ENCODE measurements at places on chromosomes 6 and 20.
A peak's percentile ranks its signal among the peaks of the same experiment; 100 is the strongest.

- peak; percentile 54 for DNase-seq
These were observed 660 bp upstream of the TFB1M start for GRCh38 chr6:155314773-155315515.

GRCh38 chr6:53299331-53300005 lies 49.3 kb downstream of the ELOVL5 start:
- DNase-seq, result no peak

- DNase-seq, result no peak
These were observed 124.9 kb upstream of the NRN1 start for GRCh38 chr6:6131492-6132109.

GRCh38 chr6:45942953-45943352 lies 72.7 kb downstream of the CLIC5 start:
- DNase-seq, result no peak

- DNase-seq, result no peak
These were observed 34.5 kb upstream of the HBS1L start for GRCh38 chr6:135088818-135089809.

GRCh38 chr6:98747273-98747672 lies 87.1 kb upstream of the POU3F2 start:
- DNase-seq, result no peak

DNA sequence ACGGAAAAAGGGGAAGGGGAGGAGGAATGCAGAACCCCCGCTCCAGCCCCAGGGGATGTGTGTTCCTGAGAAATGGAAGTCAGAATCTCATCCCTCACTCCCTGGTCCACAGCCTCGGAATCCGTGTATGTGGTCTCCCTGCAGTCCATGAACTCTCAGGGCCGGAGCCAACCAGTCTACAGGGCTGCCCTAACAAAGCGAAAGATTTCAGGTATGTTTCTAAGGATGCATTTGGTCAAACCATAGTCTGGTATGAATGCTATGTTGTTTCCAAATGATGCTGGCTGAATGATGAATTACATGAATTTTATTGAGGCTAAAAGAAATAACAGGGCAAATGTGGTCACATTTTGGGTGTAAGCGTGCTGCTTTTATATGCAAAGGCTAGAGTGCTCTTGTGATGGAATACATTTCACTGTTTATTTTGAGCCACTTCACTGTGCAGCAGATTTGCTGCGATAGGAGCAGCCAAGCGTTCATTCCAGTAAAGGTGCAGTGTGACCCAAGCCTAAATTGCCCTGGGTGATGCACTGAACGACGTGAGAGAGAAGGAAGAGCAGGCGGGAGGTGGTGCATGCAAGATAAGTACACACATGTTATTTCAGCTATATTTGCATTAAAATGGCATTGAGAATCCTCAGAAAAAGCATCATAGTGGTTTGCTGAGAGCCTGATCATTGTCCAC lies 52.4 kb downstream of the FNDC1 start:
- DNase-seq, result no peak

DNA sequence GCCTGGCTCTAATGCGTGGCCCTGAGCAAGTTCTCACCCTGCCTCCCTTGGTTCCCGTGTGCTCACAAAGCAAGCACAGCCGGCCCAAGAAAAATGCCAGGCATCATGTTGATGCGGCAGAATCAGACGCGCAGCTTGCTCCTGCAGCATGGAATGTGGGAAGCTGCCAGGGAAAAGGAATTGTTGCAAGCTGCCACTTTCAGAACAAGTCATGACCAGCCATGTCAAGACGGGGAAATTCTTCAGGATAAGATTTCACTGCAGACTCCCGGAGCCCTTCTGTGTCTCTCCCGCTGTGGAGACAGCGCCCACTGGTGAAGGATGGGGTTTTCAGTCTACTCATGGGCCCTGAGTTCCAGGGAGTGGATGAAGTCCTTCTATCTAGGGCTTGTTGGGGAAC lies 4.6 kb downstream of the DACT2 start:
- DNase-seq, result no peak

DNA sequence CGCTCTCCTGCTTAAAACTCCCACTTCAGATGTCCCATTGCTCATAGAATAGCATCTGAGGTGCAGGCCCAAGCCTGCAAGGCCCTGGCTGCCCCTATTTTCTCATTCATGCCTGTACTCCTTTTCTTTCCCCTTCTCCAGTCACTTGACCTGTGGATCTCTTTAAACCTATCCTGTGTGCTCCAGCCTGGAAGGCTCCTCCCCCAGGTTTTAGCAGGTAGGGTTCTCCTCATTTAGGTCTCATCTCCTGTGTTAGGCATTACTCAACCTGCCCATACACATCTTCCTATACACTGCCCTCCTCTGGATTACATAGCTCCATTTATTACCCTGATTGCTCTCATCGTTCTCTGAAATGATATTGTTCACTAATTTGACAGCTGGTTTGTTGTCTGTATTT lies 185.3 kb downstream of the BACH2 start:
- no peak for DNase-seq

DNA sequence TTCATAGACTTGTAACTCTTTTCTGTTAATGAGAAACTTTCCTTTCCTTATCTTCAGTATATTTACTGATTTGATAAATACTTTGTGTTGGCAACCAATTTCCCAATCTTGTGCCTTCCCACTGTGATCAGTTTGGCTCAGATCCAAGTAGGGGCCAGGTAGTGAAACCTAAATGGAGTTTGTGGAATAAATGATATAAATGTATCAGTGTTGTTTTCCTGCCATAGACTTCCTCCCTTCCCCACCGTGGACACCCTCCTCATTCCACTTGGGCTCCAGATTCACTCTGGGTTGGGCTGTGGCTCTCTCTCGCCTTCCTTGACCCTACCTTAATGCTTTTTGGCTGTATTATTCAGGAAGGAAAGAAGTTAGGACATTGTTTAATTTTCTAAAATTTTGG lies 1.3 kb downstream of the ZKSCAN3 start:
- DNase-seq, result no peak

DNA sequence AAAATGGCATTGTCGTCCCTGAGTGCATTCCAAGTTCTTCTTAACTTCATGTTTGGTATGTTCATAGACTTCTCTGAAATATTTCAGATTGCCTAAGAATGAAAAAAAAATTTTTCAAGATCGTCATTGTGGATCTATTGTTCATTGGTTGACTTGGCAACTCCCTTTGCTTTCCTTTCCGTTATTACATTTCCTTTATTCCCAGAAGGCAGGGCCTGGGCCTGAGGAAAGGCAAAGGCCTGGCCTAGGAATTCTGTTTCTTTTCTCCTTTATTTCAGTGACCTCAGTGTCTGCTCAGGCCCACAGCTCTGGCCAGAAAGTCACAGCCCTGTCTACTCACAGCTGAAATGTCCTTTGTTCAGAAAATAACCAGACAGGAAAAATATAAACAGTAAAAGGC lies 401.6 kb upstream of the PLCB4 start:
- no peak for DNase-seq

DNA sequence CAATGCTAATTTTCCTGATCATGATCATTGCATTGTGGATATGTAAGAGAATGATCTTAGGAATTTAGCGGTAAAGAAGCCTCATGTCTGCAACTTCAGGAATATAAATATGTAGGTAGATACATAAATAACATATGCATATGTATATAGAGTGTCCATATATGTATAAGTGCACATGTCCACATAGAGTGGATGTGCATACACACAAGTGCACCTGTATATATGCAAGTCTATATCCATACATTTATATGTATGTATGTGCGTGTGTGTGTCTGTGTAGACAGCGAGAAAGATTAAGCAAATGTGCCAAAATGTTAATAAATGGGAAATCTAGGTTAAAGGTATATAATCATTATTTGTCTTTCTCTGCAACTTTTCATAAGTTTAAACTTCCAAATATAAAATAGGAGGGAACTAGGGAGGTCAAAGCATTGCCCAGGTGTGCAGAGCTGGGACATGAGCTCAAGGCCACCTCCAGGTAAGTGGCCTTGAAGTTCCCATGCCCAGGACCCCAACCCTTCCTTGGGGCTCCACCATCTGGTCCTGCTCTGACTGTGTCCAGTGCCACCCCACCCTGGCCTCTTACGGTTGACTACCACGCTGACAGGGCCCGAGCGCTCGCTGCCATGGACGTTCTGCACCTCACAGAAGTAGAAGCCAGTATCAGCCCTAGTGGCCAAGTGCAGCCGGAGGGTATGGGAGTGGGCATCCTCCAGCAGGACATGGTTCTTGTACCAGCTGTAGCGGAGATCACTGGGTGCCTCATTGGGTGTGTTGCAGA lies 9.6 kb downstream of the SIGLEC1 start:
- no peak for DNase-seq

DNA sequence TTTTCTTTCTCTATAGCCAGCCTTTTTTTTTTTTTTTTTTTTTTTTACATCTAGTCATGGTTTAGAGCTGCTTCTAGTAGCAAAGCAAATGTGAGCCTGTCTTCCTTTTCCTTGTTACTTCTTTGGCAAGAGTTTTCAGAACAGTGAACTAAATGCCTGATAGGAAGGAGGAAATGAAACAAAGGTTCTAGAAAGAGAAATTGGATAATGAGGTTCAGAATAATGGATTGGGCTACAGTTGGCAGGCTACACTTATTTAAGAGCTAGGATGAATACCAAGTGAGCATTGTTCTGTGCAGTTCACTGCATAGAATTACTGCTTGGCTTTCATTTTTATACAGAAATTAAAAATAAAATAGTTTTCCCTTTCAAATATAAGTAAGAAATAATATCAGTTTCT lies 78.6 kb downstream of the HIVEP1 start:
- no peak for DNase-seq

DNA sequence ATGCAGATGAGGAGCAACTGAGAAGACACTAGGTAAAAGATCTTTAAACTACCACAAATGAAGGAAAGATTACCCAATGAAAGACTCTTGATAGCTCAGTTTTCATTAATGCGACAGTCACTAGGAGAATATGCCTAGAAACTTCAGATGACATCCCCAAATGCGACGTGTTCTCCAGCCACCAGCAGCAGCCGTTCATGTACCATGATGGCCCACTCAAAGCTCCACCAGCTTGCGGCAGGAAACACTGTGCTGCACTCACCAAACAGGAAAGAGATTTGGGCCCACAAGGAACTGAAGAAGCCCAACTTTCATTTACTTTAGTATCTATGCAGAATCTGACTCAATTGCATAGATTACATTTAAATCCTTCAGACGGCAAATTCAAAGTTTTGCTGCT lies 7.5 kb downstream of the DIDO1 start:
- no peak for DNase-seq

DNA sequence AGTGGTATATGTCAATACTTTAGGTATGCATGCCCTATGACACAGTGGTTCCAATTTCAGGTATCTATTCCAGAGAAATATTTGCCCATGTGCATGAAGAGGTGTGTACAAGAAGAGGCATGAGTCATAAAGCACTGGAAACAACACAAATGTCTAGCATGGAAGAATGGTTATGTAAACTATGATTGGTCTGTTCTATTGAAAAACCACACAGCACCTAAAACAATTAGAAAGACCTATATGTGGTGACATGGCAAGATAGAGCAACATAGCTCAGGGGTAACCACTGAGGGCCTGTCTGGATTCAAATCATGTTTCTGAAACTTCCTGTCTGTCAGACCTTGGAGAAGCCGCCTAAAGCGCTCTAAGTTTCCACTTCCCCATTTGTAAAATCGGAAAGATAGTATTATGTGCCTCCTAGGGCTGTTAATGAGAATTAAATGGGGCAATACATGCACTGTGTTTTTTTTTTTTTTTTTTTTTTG lies 76.0 kb upstream of the SHLD1 start:
- peak; percentile 66 for DNase-seq

- no peak for DNase-seq
These were observed 198.3 kb downstream of the BCAS1 start for GRCh38 chr20:53872081-53872541.

DNA sequence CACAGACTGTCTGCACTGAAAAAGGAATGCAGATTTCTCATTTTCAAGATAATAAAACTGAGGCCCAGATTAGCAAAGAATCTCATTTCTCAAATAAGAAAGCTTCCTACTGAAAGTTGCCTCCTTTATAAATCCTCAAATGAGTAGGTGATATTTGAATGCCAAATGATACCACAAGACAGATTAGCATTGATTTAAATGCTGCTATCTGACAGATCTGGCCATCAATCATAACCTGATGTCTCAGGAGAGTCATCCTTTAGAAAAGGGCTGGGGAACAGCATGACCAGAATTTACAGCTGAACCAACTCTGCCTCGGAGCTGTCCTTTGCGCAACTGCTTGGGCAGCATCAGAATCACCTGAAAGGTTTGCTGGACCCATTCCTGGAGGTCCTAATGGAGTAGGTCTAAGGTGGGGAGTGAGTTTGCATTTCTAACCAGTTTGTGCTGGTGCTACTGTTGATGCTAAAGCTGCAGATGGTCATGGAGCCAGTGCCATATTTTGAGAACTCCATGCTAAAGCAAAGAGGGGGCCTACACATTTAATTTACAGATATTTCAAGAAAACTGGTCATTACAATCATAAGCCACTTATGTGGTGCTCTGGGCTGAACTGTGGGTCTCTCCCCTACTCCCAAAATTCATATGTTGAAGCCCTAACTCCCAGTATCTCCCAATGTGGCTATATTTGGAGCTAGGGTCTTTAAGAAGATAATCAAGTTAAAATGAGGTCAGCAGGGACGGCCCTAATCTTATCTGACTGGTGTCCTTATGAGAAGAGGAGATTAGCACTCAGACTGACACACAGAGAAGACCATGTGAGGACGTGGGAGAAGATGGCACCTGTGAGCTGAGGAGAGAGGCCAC lies 295.5 kb upstream of the JARID2 start:
- no peak for DNase-seq

DNA sequence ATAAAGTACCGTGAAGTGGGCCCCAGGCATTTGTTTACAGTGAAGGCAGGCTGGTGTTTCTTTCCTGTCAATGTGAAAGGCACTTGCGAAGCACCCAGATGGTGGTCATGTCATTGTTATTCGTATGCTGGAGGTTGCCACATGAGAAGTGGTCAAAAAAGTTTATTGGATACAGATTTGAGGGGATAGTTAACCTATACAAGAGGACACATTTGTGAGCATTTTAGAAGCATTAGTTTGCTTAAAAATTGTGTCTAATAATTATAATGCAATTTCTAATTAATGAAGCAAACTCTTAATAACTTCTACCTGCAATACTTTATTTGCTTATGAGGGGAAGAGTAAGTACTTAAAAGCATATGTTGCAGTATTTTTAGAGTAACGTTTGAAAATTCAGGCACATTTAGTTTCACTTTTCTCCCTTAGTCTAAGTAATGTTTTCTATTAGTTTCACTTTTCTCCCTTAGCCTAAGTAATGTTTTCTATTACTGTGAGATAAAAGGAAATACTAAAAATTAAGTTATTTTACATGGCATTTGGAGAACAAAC lies 120.7 kb upstream of the CLDN20 start:
- DNase-seq, result no peak

DNA sequence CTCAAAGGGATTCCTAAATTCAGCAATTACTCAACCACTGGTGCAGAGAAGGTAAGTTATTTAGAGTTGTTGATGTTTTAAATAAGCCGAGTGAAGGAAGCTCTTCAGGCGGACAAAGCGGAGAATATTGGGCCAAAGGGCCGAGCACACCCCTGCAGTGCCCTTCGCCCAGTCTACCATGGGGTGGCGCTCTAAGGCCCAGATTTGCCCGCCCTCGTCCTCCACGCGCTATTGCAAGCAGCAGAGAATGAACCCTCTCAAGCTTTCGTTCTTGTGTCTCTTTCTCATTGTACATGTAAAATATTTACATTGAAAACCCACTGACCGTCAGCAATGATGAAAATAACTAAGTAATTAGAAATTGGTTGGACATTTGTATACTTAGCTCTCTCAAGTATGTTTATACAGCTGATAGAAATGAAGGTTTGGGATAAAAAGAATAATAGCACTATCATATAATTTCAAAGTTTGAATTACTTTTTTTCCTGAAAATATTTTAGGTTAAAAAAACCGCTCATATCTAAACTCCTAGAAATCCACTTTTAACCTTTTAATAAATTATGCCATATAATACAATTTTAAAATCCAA lies 195.0 kb upstream of the CEP162 start:
- DNase-seq, result no peak

- no peak for DNase-seq
These were observed 51.5 kb upstream of the ENPP4 start for GRCh38 chr6:46078294-46078693.
